NCI-H82 (cell line): ENCODE measurements at places on chromosomes 6 and 20.
A peak's percentile ranks its signal among the peaks of the same experiment; 100 is the strongest.

DNA sequence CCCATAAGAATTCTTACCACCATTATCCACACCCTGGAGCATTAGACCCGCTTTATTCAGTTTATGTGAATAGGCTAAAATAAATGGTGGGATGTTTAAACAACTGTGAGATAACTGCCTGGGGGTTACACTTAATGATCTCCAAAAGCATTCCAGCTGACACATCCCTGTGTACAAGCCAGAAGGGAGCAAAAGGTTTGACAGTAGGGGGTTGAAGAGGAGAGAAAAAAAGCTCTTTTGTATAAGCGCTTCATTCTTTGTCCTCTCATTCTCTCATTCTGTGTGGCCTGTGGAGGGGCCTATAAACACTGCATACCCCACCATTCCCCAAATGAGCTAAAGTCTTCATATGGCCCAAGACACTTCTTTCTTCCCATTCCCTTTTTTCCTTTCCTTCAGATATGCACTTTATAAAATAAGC, 30.8 kb upstream of the COL21A1 start:
- no peak for DNase-seq

DNA sequence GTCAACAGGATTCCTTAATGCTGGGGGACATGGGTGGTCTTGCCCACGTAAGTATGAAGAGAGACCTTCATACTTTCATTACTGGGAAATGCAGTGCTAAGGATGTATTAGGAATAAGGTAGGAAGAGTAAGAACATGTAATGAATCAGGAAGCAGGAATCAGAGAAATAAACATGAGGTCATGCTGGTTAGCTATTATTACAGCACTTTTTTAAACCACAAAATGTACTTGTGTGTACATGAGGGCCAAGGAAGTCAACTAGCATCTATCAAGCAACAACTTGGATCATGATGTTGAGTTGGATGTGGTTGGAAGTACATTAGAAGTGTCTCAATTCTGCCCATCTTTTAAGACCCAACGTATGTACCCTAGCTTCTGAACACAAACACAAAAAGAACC, 63.5 kb upstream of the E2F3 start:
- DNase-seq: no peak

DNA sequence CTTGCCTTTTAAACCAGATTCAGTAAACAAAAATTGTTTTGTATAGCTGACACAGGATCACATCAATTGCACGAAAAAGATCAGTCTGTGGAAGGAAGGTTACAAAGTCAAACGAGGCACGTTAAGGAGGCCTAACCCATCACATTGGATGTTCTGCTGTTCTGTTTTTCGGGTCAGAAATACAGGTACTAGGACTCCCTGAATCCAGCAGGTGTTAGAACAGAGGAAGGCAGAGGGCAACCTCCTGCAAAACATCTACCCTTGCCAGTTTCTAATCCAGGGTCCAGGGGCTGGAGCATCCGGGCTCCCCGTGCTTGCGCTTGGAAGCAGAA, 64.6 kb downstream of the PLG start:
- DNase-seq: no peak

GRCh38 chr6:41288030-41288753, 1.7 kb upstream of the TREM1 start:
- no peak for DNase-seq

DNA sequence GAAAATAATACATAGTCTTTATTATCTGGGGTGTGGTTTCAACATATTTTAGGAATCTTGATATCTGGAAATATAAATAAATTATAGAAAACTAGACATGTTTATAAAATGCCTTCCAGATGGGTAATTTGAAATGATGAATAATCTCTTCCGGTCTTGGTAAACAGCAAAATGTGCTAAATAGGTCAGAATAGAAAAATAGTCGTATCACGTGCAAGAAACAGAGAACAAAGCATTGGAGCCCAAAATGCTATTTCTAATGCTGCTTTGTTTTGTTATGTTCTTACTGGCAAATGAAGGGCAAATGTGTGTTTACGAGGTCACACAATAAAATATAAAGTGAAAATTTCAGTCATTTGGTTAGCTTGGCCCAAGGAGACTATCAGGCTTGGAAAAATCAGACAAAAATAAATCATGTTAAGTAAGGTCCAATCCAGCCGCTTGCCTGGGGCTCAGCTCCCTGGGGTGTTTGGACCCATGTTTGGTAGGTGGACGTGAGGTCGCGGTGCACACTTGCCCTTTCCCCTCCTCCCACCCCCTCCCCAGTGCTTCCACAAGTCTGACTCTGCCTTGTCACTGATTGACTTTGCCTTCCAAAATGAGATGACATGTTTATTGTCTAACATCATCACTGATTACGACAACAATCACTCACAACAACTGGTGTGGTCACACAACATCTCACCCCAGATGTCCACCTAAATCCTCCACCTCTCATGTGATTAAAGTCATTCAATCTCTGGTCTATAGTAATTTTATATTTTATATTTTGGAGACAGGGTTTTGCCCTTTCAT, 56.0 kb downstream of the RIN2 start:
- peak; percentile 12 for DNase-seq

- no peak for DNase-seq
Observed at GRCh38 chr6:118298476-118299427, 249.3 kb upstream of the PLN start.

GRCh38 chr20:56409521-56409920, 2.5 kb upstream of the CASS4 start:
- no peak for DNase-seq

GRCh38 chr6:28167068-28167467, 25.4 kb downstream of the ZKSCAN8 start:
- DNase-seq: no peak

DNA sequence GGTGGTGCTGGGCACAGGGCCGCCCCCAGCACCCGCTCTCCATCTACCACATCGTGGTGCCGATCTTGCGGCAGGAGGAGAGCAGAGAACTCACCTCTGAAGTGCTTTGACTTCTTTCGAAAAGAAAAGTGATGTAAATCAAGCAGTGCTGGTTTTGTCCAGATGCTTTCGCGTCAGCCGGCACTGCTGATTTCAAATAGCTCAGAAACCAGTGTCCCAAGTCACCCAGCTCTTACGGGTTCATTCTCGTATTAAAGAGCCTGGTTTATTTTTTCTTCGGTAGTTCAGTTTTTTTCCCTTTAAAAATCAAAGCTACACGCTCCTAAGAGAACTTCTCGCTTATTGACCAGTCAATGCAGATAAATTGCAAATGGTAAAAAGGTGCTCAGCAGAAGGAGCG, 32.1 kb downstream of the MYT1 start:
- no peak for DNase-seq

DNA sequence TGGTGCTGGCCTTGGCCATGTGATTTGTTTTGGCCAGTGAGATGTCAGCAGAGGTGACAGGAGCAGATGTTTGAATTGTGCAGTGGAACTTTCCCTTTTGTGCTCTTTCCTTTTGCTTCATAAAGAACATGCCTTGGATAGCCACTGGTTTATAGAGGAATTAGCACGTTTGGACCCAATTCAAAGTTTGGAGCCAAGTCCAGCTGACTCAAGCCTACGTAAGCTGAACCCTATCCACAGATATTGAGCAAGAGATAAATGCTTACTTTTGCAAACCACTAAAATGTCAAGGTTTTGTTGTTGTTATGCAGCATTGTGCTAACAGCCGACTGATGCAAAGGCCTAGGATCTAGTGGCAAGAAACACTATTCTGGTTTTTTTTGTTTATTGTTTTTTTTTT, 230.9 kb upstream of the CITED2 start:
- DNase-seq: no peak

- no peak for DNase-seq
Observed at GRCh38 chr6:169223006-169223405, 30.6 kb downstream of the THBS2 start.

DNA sequence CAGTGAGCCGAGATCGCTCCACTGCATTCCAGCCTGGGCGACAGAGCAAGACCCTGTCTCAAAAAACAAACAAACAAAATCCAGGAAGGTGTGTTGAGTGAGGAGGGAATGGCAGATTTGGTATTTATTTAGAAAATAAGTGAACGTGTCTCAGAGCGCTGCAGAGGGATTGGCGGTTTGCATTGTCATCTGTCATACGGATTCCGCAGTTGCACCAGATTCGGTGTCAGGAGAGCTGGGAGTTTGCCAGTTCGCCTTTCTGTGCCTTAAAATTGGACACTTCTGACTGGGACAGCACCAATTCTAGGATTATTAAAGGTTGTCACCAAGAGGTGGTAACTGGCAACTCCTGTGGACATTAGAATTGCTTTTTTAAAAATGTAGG, 912 bp downstream of the SNRNP48 start:
- DNase-seq: peak; percentile 38

DNA sequence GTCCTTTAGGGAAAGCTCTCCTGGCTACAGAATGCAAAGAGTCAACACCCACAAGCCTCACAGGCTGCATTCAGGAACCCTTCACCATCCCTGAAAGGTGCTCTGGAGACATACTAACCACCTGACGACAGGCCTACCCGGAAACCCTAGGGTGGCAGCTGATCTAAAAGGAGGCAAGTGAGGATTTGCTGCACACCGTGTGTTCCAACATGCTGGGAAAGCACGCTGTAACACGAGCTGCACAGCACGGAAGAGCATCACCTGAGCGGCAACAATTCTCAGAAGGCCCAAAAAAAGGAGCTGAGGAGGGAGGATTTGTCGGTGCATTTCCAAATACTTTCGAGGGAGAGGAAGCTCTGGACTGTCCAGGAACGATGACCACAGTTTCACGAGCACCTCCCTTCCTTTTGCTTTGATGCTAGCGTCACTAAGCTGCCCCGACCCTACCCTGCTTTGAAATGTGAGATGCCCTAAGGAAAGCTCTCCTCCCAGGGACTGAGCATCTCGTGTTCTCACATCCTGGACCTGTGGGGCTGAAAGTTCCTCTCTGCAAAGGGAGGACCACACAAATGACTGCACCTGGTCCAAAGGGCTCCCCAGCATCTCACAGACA, 87.0 kb downstream of the PPP1R3G start:
- DNase-seq: no peak

GRCh38 chr6:28443112-28443773, at the start of gene ZSCAN23:
ZSCAN23 (minus strand) TSS chr6:28443491; CDS start chr6:28436266, 7,225 bp downstream.
- DNase-seq: peak; percentile 97

DNA sequence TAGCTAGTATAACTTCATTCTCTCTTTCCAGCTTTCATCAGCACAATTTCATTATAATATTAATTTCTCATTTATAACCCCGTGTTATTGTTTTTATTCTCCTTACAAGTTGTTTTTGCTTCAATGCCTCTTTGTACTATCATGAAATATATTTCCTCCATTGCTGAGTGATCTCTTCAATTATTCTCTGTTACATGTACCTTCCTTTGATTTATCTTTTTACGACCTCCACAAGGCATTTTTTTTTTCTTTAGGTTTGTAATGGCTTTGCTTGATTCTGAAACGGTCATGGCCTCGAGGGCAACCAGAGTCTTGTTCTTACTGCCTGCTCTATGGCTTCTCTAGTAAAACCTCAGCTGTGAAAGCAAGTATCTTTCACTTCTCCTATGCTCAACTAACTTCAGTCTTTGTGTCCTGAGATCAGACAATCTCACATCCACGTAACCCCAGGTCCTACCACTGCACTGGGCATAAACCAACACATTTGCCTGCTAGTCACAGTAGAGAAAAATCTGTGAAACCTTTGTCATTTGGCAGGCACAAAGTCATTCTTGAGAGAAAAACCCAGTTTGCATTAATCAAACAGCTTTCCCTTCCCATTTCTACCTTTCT, 119.9 kb downstream of the UST start:
- DNase-seq: no peak

GRCh38 chr20:63095718-63096654, 89.2 kb upstream of the BHLHE23 start:
- no peak for DNase-seq

GRCh38 chr6:15677822-15678221, 15.0 kb upstream of the DTNBP1 start:
- peak; percentile 49 for DNase-seq

GRCh38 chr6:35780719-35781118, at the start of gene CLPSL1:
CLPSL1 (plus strand) TSS chr6:35781019; CDS start chr6:35781111, 92 bp downstream.
- no peak for DNase-seq

GRCh38 chr6:137475103-137475502, 19.1 kb downstream of the OLIG3 start:
- DNase-seq: no peak

GRCh38 chr20:64229507-64230061, 26.0 kb upstream of the PCMTD2 start:
- no peak for DNase-seq

- no peak for DNase-seq
Observed at GRCh38 chr20:32119734-32120133, 10.2 kb downstream of the TM9SF4 start.

DNA sequence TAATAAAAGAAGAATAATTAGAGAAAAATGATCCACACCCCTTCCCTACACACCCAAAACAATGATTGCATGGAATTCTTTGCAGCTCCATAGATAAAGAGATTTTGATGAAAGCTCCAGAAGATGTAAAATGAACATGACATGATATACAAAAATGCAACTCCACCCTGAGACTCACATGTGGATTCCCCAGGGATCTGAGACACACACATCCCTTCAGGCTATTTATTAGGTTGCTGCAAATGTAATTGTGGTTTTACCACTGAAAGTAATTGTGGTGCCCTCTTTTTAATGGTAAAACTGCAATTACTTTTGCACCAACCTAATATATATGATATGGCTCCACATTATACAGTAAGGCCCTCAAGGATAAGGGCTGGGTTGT, 40.4 kb upstream of the TBC1D7 start:
- no peak for DNase-seq

DNA sequence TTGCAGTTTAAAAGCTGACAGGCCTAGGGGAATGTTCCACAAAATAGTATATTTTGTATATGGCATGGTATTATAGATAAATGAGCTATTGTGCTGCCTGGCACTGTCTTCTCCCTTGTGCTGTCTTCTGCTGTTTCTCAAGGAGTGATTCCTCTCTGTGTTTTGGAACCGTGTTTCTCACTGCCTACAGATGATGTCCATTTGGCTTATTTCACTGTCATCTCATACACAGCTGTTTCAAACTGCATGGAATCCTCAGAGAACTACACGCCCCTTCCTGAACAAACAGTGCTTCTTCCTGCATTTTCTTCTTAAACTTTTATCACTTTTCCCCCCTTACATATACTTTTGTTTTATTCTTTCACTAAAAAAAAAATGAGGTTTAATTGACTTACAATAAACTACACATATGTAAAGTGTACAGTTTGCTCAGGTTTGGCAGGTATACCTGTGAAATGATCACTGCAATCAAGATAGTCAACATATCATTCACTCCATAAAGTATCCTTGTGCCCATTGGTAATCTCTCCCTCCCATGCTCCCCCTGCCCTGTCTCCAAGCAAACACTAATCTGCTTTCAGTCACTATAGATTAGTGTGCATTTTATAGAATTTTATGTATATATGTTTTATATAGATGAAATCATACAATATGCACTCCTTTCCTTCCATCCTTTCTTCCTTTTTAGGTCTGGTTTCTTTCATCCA, 43.0 kb downstream of the CBFA2T2 start:
- peak; percentile 43 for DNase-seq

DNA sequence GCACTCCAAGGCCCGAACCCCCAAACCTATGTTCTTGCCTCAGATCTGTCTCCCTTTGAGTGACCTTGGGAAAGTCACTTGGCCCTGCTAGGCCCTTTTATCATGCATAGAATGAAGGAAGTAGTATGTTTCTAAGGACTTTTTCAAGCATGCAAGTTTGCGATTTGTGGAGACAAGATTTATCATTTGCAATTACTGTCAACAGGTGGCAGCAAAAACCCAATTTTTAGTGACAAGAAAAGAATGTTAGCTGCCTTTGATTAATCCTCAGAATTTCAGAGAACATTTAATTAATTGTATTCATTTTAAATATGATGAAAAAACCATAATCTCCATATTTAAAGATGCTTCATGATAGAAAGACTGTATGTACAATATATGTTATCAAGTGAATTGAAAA, 28.3 kb upstream of the PREP start:
- DNase-seq: peak; percentile 56

GRCh38 chr6:40937491-40937890, 101.5 kb downstream of the UNC5CL start:
- DNase-seq: no peak

- no peak for DNase-seq
Observed at GRCh38 chr6:70575899-70576495, 9.3 kb downstream of the SDHAF4 start.
